ENCODE measurements at places on chromosomes 3 and 15.

DNA sequence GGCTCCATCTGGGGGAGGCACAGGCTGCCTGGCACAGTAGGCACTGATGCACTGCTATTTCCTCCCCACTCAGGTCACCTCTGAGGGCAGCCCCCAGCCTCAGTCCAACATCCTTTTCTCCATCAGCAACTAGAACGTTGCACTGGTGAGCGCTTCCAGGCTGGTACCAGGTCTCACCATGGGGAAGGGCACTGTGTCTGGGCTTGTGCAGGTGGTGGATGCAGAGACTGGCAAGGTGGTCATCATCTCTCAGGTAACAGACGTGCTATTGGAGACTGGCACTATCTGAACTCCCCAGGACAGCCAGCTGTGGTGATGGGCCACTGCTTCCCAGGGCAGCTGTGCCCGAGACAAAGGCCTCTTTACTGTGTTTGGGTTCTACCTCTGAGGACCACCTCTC lies 8.3 kb upstream of the TXNRD3 start:
- no peak for DNase-seq

- no peak for DNase-seq
Observed at GRCh38 chr15:69663982-69664381, 211.4 kb downstream of the RPLP1 start.

DNA sequence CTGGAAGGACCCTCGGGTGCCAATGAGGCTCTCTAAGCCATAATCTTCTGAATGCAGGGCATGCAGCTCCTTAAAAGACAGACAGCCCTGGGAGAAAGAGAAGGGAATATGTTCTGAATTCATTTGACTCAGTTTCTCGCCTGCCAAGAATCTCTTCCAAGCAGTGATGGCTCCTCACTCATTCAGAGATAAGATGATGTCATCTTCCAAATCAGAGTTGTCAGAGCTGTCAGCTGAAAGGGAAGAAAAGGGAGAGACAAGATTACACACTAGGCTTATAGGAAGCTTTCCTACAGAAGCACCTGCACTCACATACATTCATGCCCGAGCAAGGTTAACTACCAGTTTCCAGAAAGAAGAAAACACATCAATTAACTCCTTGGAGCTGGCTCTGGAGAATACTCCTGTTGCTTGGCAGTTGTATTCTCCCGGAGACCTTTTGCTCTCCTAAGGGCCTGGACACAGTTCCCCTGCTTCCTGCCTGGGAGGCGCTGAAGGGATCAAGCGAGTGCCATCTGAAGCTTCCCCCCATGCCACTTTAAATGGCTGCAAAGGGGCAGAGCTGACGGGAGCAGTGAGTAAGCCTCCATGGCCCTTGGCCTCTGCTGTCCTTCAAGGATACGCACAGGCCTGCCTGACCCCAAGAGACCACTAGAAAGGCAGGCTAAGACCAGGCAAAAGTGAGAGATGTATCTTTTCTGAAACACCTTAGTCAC lies 7.7 kb downstream of the RBM15B start:
- DNase-seq: no peak

DNA sequence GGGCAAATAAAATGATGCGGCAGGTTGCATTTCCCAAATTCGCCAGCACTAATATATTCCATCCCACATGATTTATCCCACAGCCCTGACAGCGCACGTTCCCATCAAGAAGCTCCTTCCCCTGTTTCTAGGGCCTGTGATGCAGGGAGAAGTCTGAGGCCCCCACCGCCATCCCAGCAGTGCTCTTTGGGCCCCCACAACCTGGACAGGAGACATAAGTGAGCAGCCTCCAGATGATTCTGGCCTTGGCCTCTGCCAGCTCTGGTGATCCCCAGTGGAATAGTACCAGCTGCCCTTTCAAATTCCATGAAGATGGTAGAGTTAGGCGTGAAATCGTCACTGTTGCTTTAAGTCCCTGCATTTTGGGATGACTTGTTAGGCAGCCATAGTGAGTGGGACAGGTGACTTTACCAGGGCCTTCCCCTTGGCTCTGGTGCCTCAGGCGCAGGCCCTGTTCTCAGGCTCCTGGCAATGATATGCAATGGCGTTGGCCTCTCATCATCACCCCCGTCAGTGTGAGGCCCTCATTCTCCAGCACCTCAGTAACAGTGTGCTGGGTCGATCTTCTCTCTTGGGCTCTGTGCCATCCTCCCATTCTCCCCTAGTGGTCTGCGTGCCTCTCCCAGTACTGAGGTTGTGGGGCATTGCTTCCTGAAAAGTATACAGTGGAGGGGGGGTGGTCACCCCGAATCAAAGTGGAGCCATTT lies 263.7 kb downstream of the OCA2 start:
- no peak for DNase-seq

- DNase-seq: no peak
Observed at GRCh38 chr15:96255599-96255998, 74.9 kb upstream of the NR2F2 start.

DNA sequence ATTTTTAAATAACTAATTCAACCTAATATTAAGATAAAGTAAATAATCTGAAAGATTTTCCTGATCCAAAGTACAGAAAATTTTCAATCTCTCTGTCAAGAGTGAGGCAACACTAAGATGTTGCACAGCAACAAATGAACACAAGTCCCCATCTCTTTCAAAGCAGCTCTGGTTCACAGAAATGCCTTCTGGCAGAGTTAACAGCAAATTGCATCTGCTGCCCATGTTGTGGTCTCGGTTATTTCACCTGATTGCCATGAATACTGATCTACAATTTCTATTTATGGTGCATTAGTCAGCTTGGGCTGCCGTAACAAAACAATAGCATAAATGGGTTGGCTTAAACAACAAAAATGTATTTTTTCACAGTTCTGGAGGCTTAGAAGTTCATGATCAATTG lies 167.3 kb downstream of the BCHE start:
- DNase-seq: no peak

DNA sequence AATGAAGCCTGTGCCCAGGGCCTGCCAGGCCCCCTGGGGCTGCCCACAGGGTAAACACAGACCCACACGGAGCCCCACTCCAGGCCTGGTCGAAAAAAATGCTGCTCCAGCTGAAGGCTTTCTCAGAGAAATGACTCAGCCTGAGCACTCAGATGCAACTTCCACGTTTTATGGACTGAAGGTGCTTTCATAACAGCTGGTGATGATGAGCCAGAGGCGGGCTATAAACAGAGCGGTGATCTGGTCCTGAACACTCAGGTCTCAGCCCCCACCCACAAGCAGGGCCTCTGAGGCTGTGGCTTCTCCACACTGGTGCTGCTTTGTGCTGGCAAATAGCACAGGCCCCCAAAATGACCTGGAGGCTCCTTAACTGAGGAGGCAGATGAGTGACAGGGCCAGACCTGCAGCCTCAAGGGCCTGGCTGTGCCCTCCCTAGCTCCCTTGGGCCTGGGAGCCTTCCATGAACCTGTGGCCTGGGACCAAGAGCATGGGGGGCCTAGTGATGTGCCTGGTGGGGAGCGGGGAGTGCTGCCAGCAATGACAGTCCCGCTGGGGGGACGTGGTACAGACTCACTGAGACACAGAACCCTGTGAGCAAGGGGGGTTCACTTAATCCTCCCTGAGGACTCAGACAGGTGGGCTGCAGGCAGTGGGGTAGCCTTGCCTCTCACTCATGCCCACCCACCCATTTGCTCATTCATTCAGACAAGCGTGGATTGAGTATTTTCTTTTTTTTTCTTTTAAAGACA lies 23.0 kb upstream of the FURIN start:
- DNase-seq: no peak

DNA sequence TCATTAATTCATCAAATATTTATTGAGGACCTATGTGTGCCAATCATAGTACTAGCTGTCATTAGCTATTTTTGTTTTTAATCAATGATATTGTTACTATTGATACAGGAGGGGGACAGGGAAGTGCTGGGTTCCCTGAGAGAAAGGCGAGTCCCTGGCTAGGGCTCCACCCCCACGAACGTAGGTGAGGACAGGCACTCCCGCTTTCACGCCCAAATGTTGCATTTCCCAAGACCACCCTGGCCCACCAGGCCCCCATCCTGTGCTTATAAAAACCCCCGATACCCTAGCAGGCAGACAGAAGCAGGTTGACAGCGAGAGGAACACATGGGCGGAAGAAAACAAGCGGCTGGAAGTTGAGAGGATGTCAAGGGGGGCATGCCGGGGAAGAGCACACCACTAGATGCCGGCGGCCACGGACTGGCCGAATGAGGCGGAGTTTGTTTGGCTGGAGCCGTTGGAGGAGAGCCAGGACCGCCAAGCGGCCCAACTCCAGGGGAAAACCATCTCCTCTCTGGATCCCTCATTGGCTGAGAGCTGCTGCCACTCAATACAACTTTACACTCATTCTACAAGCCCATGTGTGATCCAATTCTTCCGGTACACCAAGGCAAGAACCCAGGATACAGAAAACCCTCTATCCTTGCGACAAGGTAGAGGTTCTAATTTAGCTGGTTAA lies 798.7 kb upstream of the SEMA6D start:
- peak; percentile 36 for DNase-seq

- peak; percentile 86 for DNase-seq
Observed at GRCh38 chr3:158434412-158435038, 136.5 kb upstream of the MLF1 start.

- DNase-seq: no peak
Observed at GRCh38 chr3:87090631-87091030, 99.7 kb upstream of the VGLL3 start.

- DNase-seq: no peak
Observed at GRCh38 chr3:61184956-61185355, 66.3 kb downstream of the FHIT start.

DNA sequence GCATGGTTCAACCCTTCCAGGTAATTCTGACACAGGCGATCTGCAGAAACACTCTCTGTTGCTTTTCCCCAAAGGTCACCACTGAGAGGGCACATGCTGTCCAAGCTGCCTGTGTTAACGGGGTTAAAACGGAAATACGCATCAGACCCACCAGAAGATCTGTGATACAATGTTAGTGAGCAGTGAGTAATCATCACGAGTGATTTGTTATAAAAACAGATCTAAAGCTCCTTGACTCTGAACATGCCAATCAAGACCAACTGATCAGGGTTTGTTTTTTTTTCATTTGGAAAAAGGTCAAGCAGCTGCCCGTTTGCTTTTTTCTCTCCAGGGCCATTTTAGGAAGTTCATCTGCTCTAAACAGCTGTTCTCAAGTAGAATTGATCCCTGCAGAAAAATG lies 43.2 kb downstream of the FGF12 start:
- DNase-seq: no peak

DNA sequence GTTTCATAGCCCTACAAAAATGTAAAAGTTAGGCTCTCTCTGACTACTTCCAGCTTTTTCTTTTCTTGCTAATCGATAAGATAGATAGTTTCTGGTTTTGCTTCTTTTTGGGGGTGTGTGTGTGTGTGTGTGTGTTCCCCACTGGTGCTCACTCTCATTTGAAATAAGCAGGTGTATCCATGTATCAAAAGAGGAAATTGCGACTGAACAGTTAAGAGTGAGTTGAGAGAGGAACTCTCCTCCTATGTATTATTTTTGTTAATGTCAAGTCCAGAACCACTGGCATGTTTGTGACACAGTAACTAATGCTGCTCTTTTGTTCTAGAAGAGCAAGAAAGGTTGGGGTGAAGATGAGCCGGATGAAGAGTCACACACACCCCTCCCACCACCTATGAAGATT lies 96.7 kb upstream of the UMPS start:
- DNase-seq: no peak

DNA sequence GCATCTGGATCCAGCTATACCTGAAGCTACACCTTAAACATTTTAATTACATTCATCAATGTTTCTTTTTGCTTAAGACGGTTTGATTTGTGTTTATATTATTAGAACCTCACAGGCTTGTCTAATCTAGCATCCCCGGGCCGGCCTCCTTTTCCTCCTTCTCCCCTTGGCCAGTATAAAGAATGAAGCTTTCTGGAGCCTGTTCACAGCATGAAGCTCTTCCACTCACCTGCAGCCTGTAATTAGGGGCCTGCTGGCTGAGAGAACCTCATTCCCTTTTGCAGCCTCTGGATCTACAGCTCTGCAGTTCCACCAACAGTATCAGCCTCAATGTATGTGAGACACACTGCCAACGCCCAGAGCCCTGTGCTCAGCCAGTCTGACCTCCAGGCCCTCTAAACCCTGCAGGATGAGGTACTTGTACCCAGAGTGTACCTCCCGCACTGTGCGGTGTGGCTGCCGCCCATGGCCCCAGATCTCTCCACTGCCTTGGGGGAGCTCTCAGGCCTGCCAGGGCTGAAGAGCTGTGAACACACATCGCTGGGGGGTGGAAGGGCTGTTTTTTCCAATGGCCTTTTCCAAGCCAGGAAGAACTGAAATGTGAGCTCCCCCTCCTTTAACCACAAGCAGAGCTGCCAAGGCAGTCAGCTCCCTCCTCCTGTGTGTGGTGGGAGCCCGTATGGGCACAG lies 114.7 kb upstream of the ALDH1A3 start:
- DNase-seq: no peak

- DNase-seq: no peak
Observed at GRCh38 chr15:40087068-40087810, 21.4 kb downstream of the BMF start.

DNA sequence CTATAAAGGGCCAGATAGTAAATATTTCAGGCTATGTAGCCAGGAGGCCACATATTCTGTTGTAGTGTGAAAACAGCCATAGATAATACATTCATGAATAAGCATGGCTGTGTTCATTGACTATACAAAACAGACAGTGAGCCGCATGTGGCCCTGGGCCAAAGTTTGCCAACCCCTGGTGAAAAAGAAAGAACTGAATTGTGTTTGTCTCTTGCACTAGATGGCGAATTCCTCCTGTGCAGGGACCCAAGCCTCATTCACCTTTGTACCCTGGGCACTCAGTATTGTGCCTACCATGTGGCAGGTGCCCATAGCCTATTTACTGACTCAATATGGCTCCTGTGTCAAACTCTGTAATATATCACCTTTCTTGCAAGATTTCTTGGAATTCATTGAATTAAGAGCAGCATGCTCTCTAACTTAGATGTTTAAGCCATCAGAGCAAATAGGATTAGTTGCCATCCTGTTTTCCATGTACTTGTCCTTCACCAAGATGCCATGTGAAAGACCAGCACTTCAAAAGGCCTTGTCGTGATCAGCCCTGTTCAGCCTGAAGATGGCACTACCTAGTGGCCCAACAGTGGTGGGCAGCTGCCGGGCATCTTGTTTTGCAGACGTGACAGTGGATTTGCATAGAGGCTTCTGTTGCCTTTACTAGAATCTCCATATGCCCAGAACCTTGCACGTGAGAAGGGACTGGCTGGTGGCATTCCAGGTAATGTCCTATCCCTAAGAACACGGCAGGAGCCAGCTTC lies 50.9 kb upstream of the CMTM7 start:
- no peak for DNase-seq

DNA sequence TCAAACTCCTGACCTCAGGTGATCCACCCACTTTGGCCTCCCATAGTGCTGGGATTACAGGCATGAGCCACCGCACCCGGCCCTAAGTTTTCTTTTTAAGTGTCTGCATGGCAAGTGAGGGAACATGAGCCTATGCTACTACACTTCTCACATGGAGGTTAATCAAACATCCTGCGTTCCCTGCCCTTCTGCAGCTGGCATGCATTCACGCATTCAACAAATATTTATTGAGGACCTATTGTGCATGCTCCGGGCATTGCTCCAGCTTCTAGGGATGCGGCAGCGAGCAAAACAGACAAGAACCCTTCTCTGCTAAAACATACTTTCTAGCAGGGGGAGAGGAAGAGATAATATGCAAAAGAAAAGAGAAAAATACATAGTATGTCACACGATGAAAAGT lies 42.6 kb upstream of the ACKR4 start:
- no peak for DNase-seq
